Omental fat pad (tissue), 4 donors: ENCODE measurements at places on chromosomes 16 and 17. TPM values are rescaled to one million over a fixed set of nuclear protein-coding genes. Genes with fewer than 3 reads are reported as not detected.

GRCh38 chr16:1772362-1772907 lies at the start of gene EME2:
Gene EME2, plus strand, starts transcription at chr16:1772810. Its CDS starts 418 bp downstream, at chr16:1773228.
- DNase-seq, result no peak

The ABCC12 gene
- total RNA-seq, result not detected

The BRIP1 gene
- total RNA-seq, result 0.48 TPM

DNA sequence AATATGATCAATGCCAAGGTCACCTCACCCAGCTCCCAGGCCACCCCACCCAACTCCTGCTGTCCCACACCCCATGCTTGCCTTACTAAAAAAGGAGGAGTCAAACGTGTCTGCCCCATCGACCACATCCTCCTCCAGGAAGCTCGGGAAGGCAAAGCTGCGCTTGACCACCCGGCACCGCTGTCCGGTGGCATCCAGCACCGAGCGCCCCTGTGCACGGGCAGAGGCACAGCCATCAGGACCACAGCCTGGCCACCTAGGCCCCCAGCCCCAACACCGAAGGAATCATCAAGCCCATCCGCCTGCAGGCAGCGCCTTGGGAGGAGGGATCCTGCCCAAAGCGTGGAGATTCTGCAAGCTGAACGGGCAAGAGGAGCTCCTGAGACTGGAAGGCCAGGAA lies 10.2 kb downstream of the AANAT start:
- no peak for DNase-seq
